Breast epithelium (tissue), 4 donors: ENCODE measurements at places on chromosomes 13 and 19.

- no peak for DNase-seq
Measured at GRCh38 chr13:112055915-112056269, 11.1 kb upstream of the SOX1 start.

GRCh38 chr13:39938596-39938995 is 283.1 kb downstream of the COG6 start:
- DNase-seq, result no peak

DNA sequence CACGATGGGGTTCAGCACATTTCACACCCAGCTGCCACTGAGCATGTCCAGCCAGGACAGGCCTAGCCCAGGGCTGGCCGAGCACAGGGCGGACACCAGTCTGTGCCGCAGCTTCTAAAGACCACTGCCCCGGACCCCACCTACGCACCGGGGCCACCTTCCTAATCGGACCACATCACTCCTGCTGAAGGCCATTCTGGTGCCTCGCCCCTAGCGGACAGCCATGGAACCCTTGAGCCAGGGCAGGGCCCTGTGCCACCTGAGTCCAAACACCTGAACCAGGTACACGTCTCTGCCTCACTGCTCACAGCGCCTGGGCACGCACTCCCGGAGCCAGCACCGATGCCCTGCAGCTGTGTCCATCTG is 8.4 kb upstream of the C13orf46 start:
- DNase-seq, result peak; percentile 43

DNA sequence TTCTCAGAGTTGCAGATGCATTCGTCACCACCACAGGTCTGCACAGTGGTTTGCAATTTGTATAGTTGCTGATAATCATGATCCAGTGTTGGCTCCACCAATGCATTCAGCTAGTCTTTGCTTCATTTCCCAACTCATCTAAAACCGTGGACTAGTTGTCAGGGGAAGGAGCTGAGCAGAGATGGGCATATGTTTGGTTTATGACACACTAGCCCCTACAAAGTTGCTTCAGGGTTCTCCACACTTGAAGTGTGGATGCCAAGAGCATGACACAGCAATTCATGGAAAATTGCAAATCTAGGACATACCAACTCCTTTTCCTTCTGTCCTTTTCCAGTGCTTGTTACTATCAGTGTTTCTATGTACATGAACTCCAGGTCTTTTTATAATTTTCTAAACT is 168.0 kb downstream of the TNFSF13B start:
- no peak for DNase-seq

DNA sequence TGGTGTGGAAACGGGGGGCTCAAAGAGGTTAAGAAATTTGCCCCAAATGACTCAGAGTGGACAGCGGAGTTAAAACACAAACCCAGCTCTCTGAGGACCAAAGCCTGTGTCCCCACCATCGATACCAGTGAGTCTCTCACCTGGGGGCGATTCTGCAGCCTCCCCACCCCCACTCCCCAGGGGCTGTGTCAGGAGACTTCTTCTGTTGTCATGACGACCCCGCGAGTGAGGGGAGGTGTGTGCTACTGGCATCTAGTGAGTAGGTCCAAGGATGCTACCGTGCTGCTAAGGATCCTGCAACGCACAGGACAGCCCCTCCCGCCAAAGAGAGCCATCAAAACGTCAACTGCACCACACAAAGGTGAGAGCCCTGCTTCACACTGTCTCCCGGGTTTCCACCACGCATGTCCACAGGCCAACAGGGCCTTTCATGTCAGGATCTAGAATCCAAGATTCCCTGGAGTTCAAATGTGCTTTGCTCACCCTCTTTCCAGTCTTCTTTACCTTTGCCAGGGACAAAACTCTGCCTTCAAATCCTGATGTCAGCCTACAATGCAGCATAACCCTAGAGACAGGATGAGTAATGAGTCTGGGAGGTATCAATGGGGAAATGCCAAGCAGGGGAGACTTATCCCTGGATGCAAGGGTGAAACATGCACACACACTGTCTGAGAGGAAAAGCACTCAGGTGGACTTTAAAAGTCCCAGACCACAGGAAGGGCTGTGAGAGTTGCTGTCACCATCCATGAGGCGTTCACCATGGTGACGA is 3.9 kb downstream of the RANBP3 start:
- no peak for DNase-seq

- DNase-seq, result no peak
Measured at GRCh38 chr19:45303269-45304060, 19.2 kb downstream of the CKM start.

- DNase-seq, result no peak
Measured at GRCh38 chr13:24175847-24176246, 15.3 kb downstream of the SPATA13 start.

- DNase-seq, result no peak
Measured at GRCh38 chr13:32624441-32624840, 38.2 kb downstream of the PDS5B start.

- DNase-seq, result no peak
Measured at GRCh38 chr13:71877256-71877653, 10.3 kb upstream of the DACH1 start.

DNA sequence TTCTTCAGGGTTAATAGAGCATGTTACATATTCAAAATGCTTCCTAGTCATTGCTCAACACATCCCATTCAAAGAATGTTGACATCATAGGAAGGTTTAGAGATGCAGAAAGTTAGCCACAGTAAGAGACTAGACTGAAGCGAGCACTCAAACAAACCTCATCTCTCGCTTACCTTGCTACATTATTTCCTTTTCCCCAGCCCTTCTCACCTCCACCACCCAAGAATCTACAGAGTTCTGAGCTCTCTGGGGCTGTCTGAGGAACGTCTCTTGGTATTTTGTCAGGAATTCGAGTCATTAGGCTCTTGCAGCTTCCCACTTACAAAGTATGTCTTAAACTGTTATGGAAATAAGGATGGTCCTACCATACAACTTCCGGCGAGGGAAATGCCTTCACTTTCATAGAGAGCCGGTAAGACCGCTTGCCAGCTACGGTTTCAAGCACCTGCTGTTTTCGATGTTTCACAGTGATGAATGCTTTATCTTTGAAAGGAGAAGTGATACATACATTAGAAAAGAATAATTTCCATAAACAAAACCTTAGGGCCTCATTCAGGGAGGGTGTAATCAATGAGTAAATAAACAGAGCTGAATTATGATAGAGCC is 65.1 kb downstream of the FLT1 start:
- DNase-seq, result no peak

DNA sequence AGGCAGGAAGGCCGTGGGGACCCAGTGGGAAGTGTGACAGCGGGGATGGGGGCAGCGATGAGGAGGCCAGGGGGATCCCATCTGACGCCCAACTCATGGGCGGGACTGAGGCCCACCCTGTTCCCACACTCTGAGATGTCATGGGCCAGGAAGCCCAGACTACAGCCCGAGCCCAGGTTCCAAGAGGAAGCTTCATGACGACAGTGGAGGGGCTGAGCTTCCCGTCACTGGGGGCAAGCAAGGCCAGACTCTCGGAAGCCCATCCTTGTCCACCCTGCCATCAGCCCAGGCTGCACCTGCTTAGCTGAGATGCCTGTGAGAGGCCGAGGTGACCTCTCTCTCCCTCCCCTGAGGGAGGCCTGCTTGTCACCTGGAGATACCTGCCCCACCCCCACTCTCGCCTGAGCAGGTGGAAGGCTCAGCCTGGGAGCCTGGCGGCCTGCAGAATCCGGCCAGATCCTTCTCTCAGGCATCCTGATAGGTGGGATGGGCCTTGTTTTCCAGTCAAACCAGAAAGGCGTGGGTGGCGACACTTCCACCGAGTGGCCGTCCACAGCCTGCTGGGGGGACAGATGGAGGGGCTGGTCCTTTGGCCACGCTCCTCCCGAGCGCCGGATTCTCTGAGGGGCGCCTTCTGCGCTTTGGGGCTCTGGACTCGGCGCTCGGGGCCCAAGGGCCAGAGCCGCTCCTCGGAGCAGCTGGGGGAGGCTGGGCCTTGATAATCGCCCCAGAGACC is 4.8 kb downstream of the ZBTB7A start:
- peak; percentile 78 for DNase-seq

- no peak for DNase-seq
Measured at GRCh38 chr19:40192758-40193586, 1.7 kb downstream of the MAP3K10 start.

DNA sequence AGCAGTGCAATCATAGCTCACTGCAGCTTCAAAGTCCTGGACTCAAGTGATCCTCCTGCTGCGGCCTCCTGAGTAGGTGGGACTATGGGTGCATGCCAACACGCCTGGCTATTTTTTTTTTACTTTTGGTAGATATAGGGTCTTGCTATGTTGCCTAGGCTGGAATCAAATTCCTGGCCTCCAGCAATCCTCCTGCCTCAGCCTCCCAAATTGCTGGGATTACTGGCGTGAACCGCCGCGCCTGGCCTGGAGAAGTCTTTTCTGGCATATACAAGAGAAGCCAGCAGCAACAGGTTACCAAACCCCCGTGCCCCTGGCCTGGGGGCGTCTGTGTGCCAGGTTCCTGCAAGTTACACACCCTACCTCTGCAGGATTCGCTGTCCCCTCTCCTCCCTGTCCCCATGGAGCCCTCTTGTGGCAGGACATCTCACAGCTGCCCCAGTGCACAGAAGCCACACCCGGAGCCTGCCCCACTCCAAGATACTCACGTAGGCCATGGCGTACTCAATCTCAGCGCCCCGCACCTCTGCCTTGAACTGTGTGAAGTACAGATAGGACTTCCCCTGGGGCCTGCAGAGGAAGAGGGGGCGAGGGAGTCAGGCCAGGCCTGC is 9.9 kb downstream of the MYDGF start:
- DNase-seq, result no peak

- peak; percentile 61 for DNase-seq
Measured at GRCh38 chr19:35868172-35868822, at the start of gene APLP1. TSS of gene APLP1 (plus strand) at chr19:35868574. CDS start at chr19:35868637, 63 bp downstream.

- DNase-seq, result no peak
Measured at GRCh38 chr19:13935765-13936510, 2.3 kb downstream of the PODNL1 start.

DNA sequence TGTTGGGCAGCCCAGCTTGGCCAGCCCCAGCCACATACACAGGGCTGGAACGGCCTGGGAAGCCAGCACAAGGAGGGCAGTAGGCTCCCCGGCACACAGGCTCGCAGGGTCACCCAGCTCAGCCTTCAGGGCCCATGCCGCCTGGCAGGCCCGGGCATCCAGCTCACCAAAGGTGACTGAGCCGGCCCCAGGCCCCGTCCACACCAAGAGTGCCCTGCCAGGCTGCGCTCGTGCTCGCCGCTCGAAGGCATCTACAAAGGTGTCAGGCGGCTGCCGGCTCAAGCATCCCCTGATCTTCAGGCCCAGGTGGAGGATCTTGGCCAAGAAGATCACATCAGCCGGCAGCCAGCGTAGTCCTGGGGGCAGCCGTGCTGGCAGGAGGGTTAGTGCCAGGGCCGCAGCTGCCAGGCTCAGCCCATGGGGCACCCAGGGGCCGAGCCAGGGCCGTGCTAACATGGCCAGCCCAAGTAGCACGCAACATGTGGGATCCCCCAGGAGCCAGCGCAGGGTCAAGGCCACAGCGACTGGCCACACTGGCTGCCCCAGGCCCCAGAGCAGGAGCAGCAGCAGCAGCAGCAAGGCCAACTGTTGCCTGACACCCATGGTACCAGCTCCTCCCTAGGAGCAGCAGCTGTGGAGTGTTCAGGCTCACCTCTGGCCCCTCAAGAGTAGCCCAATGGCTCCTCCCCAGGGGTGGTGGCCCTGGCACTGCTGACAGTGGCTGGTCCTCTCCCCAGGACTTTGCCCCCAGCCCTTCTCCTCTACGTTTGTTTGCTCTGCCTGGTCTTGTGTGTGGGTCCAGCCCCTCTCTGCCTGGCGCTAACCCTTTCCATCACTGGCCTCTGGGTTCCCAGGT is at the start of gene SLC27A5:
Gene SLC27A5, minus strand, starts transcription at position 640 of the 856 bp plus-strand sequence. Its CDS starts 37 bp downstream, at position 603.
- no peak for DNase-seq

GRCh38 chr19:40923934-40924391 is 41.9 kb upstream of the CYP2A7 start:
- DNase-seq, result no peak

- peak; percentile 99 for DNase-seq
Measured at GRCh38 chr19:10332965-10333757, at the start of gene RAVER1. TSS of gene RAVER1 (minus strand) at chr19:10333529. CDS start at chr19:10333507, 22 bp downstream.
